NCI-H748 treated with DMSO at 0.1 percent for 48 hours (cell line): ENCODE measurements at places on chromosomes 7 and 10.

DNA sequence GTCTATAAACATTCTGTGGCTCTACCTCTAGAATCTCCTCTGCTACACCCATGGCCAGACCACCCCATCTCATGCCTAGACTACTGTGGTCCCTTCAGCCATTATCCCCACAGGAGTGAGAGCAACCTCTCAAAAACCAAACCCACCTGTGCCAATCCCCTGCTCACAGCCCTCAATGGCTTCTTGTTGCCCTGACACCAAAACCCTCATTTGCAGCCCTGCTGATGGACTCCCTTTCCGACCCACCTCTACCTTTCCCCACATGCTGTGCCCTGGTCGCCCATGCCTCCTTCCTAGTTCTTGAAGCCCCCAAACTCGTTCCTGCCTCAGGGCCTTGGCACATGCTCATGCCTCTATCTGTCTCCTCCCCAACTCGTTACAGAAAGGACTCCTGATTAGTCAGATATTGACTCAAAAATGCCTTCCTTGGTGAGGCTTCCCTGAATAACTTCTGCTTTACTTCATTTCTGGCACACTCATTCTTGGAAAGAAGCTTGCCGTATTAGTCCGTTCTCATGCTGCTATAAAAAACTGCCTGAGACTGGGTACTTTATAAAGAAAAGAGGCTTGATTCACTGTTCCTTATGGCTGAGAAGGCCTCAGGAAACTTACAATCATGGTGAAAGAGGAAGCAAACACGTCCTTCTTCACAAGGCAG, 104.2 kb downstream of the TEX36 start:
- DNase-seq, result no peak

DNA sequence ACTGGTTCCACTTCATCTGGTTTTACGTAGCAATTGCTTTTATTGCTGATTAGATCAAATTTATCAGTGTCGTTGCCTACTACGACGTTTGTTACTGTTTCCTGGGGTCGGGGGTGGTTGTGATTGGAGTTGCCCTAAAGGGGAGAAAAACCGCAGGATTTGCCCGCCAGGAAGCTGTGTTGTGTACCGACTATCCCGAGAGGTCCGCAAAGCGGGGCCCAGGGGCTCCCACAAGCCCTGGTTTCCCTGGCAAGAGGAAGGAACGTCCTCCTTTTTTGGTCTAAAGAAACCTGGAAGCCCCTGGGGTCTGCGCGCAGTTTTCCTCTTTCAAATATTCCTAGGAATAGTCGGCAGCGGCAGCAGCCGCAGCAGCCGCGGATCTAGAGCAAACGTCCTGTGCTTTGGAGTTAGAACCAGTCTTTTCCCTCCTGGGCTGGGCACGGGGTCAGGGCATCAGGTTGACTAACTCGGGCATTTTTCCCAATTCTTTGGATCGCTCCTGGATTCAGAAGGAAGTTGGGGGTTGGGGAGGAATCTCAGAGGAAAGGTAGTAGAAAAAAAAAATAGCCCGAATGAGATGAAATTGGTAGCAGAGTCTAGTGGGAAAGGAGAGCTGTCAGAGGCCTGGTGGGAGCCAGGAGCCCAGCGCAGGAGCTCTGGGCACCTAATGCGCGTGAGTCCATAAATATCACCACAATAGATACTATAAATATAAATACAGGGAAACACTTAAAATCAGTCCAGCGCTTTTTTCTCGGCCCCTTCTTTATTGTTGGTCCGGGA, 4.6 kb downstream of the VAX1 start:
- no peak for DNase-seq

DNA sequence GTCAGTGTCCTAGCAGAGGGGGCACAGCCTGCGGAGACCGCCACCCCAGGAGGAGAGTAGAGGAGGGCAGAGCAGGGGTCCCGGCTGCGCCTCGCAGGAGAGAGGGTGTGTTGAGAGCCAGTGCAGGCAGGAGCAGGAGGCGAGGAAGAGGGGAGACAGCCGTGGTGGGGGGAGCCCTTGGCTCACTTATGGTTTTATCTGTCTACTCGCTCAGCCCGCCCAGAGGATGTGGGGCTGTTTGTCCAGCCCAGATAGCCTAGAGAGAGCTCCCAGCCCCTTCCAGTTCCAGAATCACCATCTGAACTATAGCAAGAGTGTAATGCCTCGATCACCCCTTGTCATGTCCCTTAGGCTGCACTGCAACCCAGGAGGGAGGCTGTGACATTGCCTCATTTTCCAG, 26.6 kb downstream of the SLC29A3 start:
- DNase-seq, result no peak

- no peak for DNase-seq
Observed at GRCh38 chr7:132806834-132807233, 230.6 kb upstream of the PLXNA4 start.

DNA sequence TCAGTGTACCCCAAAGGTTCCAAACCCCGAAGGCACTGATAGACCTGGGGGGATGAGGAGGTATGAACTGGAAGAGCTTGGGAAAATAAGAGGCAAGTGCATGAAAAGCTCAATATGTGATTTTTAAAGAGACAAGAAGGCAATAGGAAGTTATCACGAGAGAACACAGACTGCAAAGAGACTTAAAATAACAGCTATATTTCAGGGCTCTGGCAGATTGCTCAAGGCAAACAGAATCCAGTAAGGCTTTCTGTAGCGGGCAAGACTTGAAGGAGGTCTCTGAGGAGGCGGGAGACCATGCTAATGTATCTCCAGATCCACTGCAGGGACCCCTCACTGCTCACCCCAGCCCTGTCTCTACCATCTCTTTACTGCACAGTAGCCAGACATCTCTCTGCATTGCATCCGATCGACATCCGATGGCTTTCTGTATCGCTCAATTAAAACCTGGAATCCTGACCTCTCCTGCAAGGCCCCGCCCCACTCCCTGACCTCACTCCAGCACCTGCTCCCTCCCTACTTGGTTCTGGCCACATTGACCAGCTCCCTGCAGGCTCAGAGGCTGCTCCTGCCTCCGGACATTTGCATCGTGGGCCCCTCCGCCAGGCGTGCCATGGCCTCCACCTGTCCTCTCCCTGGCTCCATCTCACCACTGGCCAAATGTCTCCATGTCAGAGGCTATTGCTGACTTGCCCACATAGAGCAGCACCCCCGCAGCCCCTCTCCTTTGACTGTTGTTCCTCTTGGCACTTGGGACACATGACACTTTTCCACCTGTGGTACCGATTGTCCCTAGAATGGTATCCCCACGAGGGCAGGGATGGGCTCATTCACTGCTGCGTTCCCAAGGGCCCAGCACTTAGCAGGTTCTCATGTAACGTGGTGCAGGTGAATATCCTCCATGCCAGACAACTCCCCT, 118.0 kb downstream of the PRKAG2 start:
- no peak for DNase-seq

DNA sequence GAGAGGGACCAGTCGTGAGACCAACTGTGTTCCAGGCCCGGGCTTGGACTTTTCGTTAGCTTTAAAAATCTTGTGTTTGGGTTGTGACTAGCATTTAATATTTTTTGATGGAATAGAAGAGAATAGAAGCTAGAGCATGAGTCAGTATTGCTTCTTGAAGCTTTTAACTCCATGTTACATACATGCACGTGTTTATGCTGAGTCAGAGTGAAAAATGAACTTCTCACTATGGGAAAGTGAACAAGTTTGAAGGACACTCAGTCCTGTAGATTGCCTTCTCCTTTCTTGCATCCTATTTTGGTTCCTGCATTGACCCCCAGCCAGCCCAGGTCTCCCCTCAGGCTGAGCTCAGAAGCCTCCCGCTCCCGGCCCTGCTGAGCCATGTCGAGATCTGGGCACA, 31.8 kb downstream of the GHRHR start:
- no peak for DNase-seq
